ENCODE measurements at places on chromosomes 13 and 19.
A peak's percentile ranks its signal among the peaks of the same experiment; 100 is the strongest.

- no peak for DNase-seq
Measured at GRCh38 chr19:3483226-3483628, at the start of gene SMIM44. Gene SMIM44, minus strand, starts transcription at chr19:3483441. Its CDS starts 38 bp downstream, at chr19:3483403.

DNA sequence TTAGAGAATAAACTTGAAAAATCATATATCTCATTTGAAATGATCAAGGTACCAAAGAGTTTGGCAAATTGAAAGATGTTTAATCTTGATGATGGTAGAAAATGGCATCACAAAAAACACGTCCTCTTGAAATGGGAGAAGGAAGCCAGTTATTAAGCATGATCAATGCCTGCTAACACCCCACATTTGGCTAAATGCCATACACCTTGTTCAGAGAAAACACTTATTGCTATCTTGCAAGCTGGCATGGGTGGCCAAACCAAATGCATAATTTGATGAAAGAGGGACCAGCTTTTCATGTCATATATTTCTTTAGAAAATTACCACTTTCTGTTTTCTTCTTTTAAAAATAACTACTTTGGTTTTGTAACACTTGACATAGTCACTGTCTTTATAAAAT is 141.3 kb downstream of the ZAR1L start:
- no peak for DNase-seq

- DNase-seq: no peak
Measured at GRCh38 chr19:3115916-3116602, 19.8 kb upstream of the GNA15 start.

- no peak for DNase-seq
Measured at GRCh38 chr19:10007371-10008183, 2.7 kb downstream of the COL5A3 start.

GRCh38 chr19:47671499-47671898 is 41.7 kb upstream of the EHD2 start:
- DNase-seq: no peak

DNA sequence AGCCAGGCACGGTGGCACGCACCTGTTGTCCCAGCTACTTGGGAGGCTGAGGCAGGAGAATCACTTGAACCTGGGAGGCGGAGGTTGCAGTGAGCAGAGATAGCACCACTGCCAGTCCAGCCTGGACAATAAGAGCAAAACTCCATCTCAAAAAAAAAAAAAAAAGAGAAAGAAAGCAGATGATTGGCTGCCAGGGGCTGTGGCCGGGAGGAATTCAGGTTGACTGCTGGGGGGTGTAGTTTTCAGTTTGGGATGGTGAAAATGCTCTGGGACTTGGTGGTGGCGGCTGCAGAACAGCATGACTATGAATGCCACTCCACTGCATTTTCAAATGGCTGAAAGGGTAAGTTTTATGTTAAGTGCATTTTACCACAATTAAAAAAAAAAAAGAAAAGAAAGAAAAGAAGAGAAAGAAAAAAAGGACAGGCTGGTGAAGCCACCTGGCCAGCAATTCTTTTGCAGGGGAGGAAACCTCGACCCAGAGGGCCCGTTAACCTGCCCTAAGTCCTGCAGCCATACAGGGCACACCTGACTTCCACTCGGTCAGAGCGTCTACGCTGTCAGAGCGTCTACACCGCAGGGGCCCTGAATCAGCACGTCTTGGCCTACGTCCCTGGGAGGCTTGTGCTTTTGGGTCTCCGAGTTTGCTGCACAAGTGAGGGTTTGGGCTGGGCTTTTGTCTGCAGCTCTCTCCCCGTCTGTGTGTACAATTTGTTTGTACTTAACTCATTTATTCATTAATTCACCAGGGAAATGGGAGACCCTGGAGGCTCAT is 3.6 kb downstream of the ISOC2 start:
- DNase-seq: no peak

DNA sequence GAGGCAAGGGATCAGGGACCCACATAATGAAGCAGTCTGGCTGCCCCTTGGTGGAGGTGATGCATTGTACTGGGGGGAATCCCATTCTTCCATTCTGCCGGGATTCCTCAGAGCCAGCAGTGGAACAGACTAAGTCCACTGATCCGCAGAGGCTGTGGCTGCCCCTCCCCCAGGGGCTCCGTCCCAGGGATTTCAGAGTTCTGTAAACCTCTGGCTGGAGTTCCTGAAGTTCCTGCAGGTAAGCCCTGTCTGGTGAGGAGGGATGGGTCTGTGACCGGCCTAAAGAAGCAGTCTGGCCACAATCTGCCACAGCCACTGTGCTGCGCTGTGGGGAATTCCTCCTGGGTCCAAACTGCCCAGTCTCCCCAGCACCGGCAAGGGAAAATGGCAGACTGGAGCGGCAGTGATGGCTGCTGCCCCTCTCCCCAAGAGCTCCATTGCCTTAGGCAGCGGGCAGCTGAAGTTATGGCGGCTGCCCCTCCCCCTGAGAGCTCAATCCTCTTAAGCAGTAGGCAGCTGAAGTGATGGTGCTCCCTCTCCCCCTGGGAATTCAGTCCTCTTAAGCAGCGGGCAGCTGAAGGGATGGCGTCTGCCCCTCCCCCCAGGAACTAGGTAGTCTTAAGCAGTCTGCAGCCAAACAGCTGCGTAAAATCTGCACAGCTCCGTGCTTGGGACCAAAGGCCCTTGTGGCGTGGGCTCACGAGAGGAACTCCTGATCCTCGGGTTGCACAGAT is 155.7 kb downstream of the PCDH17 start:
- DNase-seq: no peak

DNA sequence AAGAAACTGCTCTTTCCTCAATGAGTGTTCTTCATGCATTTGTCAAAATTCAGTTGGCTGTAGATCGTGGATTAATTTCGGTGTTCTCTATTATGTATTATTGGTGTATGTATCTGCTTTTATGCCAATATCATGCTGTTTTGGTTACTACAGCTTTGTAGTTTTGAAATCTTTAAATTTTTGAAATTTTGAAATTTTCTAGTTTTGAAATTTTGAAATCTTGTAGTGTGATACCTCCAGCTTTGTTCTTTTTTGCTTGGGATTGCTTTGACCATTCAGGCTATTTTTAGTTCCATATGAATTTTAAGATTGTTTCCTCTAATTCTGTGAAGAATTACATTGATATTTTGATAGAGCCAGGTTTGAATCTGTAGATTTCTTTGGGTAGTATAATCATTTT is 3.1 kb downstream of the CD33 start:
- DNase-seq: no peak

DNA sequence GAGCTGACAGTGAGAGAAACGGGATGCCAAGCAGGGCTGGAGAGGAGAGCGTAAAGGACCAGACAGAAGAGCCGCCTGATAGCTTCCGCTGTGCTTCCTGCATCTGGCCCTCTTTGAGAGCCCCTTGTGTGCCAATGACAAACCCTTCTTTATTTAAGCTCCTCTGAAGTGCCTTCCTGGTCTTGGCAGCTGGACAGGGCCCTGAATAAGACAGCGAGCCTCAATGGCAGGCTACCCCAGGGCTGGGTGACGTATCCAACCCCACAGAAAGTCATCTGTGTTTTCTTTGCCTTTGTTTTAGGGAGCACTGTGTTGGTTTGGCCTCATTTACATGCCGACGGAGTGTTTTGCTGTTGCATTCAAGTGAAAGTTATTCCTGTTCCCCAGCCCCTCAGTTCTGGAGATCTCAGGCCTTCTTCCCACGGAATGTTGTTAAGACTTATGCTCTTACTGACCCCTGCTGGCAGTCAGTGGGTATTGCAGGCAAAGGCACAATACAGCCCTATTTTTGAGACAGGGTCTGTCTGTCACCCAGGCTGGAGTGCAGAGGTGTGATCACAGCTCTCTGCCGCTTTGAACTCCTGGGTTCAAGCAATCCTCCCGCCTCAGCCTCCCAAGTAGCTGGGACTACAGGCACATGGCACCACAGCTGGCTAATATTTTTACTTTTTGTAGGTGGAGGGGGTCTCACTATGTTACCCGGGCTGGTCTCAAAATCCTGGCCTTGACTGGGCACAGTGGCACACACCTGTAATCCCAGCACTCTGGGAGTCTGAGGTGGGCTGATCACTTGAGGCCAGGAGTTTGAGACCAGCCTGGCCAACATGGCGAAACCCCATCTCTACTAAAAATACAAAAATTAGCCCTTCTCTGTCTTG is 16.8 kb downstream of the CCL25 start:
- DNase-seq: no peak

DNA sequence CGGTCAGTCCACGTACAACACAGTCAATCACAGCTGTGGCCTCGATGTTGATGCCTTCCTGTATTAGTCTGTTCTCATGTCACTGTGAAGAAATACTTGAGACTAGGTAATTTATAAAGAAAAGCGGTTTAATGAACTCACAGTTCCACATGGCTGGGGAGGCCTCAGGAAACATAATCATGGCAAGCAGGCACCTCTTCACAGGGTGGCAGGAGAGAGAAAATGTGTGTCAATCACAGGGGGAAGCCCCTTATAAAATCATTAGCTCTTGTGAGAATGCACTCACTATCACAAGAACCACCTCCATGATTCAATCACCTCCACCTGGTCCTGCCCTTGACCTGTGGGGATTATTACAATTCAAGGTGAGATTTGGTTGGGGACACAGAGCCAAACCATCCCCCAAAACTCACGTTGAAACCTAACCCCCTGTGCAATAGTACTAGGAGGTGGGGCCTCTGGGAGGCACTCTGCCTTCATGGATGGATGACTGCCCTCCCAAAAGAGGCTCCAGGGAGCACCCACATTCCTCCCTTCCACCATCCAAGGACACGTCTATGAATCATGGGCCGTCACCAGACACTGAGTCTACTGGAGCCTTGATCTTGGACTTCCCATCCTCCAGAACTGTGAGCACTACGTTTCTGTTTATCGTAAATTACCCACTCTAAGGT is 2.3 kb upstream of the PROZ start:
- DNase-seq: no peak

DNA sequence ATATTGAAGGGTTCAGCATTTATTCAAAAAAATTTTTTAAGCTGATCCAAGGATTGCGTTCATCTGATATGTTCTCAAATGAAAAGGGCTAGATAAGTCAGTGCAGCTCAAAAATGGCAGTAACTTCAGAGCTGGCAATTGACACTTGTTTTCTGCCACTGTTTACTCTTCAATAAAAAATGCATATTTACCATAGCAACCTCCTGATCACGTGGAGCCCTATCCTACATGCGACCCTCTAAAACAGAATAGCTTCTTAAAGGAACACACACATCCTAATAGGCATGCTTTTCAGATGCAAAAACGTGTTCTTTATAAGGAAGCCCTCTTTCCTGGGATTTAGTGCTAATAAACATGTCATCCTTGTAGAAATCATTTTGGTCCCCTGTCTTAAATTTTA is 150.2 kb downstream of the ZNF536 start:
- DNase-seq: no peak

DNA sequence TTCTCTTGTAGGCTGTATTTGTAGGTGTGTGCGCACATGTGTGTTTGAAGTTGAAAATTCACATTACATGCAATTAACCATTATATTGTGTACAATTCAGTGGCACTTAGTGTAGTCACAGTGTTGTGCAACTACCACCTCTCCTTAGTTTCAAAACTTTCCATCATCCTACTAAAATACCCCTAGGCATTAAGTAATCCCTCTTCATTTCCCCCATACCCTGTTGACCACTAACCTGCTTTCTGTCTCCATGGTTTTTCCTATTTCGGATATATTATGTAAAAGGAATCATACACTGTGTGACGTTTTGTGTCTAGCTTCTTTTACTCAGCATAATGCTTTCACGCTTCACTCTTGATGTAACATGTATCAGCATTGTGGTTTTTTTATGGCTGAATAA is 16.1 kb downstream of the LSM14A start:
- no peak for DNase-seq

- no peak for DNase-seq
Measured at GRCh38 chr13:73189362-73189761, 130.6 kb downstream of the KLF5 start.

GRCh38 chr13:32666990-32667571 is 80.8 kb downstream of the PDS5B start:
- no peak for DNase-seq

DNA sequence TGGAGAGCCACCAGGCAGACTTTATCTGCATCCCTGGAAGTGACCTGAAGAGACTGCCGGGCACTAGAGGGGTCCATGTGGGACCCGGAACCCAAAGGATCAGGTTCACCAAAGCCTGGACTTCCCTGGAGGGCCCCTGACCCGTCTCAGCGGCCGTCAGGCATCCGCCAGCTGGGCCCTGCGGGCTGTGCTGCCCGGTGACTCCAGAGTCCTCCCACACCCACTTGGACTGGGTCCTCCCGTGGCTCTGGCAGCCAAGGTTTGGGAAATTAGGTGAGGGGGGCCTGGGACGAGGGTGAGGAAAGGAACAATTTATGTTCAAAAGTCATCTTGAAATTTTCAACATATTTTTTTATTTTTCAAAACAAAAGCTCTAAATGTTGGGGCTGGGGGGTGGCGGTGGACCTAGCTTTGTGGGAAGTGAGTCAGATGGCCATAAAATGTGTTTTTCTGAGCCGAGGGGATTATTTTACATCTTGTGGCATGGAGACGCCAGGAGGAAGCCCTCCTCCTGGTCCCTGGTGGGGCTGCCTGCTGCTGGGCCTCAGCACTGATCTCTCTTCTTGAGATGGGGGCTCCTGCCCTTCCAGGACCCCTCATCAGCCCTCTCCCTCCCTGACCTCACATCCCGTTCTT is 20.2 kb downstream of the CEBPA start:
- DNase-seq: no peak

- no peak for DNase-seq
Measured at GRCh38 chr19:42226886-42227285, 6.8 kb downstream of the ZNF526 start.

- DNase-seq: no peak
Measured at GRCh38 chr19:31985001-31985605, 360.3 kb upstream of the ZNF507 start.

- DNase-seq: no peak
Measured at GRCh38 chr13:111462221-111462764, 141.9 kb downstream of the TEX29 start.

- DNase-seq: no peak
Measured at GRCh38 chr13:76711550-76712182, 174.5 kb downstream of the KCTD12 start.

- peak; percentile 95 for DNase-seq
Measured at GRCh38 chr19:5903624-5904351, at the start of gene NDUFA11. Gene NDUFA11, minus strand, starts transcription at chr19:5903790. Its CDS starts 82 bp downstream, at chr19:5903708.

DNA sequence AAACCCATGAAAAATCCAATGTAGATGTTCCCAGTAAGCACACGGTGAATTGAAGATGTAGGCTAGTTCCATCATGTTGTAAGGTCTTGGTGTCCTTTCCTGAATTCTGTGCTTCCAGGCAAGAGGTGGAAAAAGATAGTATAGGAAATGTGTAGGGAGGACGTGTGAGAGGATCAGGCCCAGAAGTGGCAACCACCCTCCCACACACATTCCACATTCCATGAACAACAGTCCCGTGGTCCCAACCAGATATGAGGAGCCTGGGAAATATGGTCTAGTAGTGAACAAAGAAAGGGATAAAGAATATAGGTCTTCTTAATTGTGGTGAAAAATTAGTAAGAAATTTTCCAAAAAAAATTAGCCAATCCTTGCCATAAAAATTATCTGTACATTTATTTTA is 1254.2 kb upstream of the SLC10A2 start:
- no peak for DNase-seq
